ENCODE measurements at places on chromosomes 4 and X.

GRCh38 chrX:53073115-53073586 is 9.0 kb upstream of the TSPYL2 start:
- no peak for DNase-seq

GRCh38 chrX:100720301-100720700 is 11.6 kb downstream of the SYTL4 start:
- DNase-seq = no peak

DNA sequence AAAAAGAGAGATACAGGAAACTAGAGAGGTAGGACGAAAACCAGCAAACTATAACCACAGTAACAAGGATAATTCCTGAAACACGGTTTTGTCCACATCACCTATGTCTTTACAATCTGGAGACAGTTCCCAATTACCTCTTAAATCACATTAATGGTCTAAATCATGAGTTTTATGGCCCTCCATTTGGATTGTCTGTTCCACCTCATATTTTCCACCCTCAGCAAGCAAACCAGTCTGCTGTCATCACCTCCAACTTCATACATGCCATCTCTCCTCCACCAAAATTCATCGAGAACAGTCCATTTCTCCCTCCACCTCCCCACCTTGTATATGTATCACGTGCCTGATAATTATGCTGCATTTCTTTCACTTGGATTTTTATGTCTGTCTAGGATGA is 107.3 kb downstream of the SH3RF1 start:
- no peak for DNase-seq

DNA sequence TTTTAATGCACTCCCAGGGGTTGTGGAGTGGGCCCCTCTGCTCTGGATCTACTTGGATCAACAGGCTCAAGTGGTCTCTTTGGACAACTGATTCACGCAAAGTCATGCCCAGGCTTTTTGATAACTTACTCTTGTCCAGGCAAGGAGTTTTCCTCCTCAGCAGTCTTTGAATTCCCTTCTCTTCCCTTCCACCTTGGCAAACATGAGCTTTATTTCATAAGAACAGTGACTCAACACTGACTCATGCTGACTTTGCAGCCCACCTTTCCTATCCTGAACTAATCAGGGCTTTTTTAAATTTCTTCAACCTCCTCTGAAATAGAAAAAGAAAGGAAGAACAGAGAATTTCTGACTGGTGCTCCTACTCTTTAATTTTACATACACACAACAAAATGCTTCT is 132.1 kb upstream of the LDB2 start:
- DNase-seq = no peak

GRCh38 chr4:175762582-175762981 is 49.5 kb downstream of the GPM6A start:
- no peak for DNase-seq

- no peak for DNase-seq
These were observed 12.2 kb upstream of the ODAM start for GRCh38 chr4:70183168-70183939.

DNA sequence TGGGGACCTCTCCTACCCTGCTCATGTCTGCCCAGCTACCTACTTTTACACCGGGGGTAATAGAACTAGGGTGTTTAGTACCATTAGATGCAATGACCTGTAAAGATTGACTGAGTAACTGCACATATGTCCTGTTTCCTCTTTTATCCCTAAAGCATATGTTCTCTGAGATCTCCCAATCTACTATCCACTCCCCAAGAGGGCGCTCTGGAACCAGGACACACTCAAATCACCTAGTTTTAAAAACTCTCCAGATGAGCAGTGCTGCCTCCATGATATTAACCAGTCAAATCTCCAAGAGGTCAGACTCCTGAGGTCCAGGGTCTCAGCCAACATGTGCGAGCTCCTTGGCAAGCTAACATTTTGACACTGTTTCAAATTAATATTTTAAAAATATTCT is 87.0 kb upstream of the TSPAN5 start:
- no peak for DNase-seq

GRCh38 chr4:113502476-113502875 is 259.1 kb downstream of the CAMK2D start:
- DNase-seq = no peak

- no peak for DNase-seq
These were observed 151.8 kb downstream of the CCNG2 start for GRCh38 chr4:77308843-77309242.

DNA sequence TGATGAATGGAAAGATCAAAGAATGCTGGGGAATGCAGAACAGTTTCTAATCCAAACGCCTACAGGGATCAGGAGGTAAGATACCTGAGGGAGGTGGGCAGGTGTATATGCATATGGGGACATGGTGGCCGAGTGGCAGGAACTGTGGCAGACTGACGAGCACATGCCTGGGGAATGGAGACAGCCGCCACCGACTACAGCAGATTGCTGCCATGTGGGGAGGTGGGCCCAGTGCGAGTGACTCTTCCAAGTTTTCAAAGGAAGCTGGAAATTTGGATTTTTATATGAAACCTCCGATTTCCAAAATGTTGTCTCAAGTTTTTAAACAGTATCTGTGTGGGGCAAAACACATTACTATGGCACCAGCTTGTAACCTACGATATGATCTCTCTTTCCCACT is 9.9 kb downstream of the ZNF827 start:
- DNase-seq = no peak

GRCh38 chrX:40513012-40513411 is 67.8 kb upstream of the ATP6AP2 start:
- DNase-seq = no peak

GRCh38 chrX:45712067-45712466 is 511.4 kb upstream of the DIPK2B start:
- no peak for DNase-seq

DNA sequence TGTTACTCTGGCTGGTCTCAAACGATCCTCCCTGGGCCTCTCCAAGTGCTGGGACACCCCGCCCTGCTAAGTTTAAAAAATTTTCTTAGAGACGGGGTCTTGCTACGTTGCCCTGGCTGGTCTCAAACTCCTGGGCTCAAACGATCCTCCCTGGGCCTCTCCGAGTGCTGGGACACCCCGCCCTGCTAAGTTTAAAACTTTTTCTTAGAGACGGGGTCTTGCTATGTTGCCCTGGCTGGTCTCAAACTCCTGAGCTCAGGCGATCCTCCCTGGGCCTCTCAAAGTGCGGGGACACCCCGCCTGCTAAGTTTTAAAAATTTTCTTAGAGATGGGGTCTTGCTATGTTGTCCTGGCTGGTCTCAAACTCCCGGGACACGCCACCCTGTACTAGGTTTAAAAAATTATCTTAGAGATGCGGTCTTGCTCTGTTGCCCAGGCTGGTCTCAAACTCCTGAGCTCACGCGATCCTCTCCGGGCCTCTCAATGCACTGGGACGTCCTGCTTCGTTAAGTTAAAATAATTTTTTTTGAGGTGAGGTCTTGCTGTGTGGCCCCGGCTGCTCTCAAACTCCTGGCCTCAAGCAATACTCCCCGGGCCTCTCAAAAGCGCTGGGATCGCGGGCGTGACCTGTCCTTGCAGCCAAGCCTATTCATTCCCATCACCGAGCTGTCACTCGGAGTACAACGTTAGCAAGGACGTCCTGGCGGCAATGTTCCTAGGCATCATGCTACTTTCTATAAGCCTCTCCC is 1.1 kb downstream of the SLC25A6 start:
- DNase-seq = no peak

GRCh38 chr4:181443021-181443420 is 800.2 kb upstream of the TENM3 start:
- no peak for DNase-seq

DNA sequence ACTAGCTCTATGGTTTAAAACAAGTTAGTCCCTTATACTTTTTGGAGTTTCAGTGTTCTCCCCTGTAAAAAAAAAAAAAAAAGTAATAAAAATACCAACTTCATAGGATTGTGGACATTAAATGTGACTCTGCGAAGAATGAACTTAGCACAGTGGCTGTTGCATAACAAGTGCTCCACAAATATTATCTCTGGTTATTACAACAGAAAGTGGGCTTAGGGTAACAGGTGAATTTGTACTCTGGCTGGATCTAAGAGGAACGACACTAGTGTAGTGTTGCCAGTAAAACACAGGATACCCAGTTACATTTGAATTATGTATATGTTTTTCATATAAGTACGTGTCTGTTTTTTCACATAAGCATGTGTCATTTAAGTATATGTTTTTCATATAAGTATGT is 360.3 kb upstream of the CXorf51B start:
- no peak for DNase-seq

DNA sequence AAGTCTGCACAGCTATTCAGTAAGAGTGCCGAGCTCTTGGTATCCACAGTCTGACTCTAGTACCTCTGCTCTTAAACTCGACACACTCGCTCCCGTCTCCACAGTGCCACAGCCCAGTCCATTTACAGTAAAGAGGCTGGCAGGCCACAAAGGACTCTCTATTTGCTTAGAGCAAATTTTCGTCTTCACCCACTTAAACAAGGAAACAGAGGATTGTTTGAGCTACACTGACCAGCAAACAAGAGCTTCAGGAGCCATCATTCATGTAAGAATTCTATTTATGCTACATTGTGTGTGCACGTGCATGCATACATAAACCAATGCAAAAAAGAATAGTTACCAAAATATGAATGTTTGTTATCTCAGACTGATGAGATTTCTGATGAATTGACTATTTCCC is 290.2 kb downstream of the USP46 start:
- DNase-seq = no peak

- DNase-seq = no peak
These were observed 38.9 kb upstream of the MAP9 start for GRCh38 chr4:155415662-155416061.

- DNase-seq = no peak
These were observed 9.1 kb downstream of the QDPR start for GRCh38 chr4:17502756-17503155.

DNA sequence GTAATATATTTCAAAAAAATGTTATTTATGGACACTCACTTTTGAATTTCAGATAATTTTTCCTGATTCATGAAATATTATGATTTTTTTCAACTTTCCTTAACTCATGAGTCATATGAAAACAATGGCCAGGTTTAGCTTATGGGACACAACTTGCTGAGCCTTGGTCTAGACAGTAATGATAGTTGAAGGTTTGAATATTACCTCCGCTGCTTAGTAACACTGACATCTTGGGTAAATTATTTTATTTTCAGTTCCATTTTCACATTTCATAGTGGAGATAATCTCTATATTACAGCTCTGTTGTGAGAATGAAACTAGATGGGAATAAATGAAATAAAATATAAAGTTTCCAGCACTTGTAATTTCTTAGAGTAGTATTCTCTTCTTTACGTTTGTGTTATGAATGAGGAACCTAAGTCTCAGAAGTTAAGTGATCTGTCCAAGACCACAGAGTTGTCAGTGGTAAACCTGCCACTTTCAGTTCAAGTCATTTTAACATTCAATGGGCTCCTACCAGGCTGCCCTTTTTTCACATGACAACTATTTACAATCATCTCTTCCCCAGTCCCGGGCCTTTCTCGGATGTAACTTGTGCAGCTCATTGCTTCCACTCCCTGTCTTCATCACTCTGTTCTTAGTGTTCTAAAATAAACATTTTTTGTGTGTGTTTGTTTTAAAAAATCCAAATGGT is 46.8 kb upstream of the GC start:
- no peak for DNase-seq

- DNase-seq = no peak
These were observed 40.0 kb downstream of the CRLF2 start for GRCh38 chrX:1172496-1172895.

GRCh38 chr4:188864741-188865140 is 725.5 kb downstream of the TRIML1 start:
- no peak for DNase-seq

- no peak for DNase-seq
These were observed 249.5 kb downstream of the BCOR start for GRCh38 chrX:39848243-39848642.

DNA sequence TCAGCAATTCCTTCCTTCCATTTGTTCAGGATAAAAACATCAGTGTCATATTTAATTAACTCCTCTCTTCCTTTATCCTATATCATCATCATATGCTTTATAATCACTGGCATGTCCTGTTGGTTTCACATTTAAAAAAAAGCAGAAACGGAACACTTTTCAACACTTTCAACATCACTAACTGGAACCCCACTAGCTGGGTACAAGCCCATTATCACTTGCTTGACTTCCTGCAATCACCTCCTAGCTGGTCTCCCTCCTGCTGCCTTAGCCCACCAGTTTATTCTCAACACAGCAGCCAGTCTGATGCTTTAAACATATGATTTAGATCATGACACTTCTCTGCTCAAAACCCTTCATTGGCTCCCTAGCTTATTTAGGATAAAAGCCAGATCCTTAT is 116.4 kb upstream of the LSM6 start:
- DNase-seq = no peak

GRCh38 chrX:17527135-17527701 is 152.2 kb downstream of the NHS start:
- no peak for DNase-seq

DNA sequence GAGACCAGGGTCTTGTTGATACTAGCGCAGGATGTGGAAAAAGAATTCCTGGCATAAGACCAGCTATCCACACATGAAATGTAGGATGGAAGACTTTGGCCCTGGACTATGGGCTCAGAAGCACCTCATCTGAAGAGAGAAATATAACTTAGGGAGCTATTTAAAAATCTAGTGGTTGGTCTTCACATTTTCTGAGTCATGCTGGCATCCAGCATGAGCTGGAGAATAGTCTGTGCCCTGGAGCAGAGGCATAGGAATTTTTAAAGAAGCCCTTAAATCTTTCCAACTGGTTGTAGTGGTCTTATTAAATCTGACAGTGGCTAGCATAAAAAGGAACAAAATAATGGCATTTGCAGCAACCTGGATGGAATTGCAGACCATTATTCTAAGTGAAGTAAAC is 86.3 kb downstream of the SMARCA5 start:
- no peak for DNase-seq

- no peak for DNase-seq
These were observed 252.7 kb upstream of the KCNIP4 start for GRCh38 chr4:22201256-22201655.
